ENCODE measurements at places on chromosomes 5 and 9.

GRCh38 chr9:110191615-110192014 lies 16.3 kb downstream of the C9orf152 start:
- DNase-seq = no peak

- no peak for DNase-seq
Observed at GRCh38 chr5:38789134-38789533, 56.7 kb upstream of the OSMR start.

GRCh38 chr5:143016777-143017516 lies 246.8 kb downstream of the ARHGAP26 start:
- DNase-seq = no peak

DNA sequence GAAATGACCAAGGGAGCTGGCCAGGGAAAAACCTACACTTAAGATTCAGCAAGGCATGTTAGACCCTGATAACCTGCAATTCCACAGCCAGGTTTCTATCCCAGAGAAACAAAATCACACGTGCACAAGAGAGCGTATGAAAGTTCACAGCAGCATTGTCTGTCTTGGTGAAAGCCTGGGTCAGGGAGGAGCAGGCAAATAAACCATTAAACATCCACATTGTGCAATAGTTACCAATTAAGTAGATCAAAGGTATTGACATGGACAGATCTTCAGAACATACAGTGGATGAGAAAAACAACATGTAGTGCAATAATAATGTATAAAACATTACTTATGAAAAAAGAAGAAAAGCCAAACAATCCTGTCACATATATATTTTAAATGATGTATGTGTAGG lies 15.9 kb upstream of the GPX3 start:
- no peak for DNase-seq

- no peak for DNase-seq
Observed at GRCh38 chr5:141915881-141916336, 7.8 kb upstream of the DELE1 start.

DNA sequence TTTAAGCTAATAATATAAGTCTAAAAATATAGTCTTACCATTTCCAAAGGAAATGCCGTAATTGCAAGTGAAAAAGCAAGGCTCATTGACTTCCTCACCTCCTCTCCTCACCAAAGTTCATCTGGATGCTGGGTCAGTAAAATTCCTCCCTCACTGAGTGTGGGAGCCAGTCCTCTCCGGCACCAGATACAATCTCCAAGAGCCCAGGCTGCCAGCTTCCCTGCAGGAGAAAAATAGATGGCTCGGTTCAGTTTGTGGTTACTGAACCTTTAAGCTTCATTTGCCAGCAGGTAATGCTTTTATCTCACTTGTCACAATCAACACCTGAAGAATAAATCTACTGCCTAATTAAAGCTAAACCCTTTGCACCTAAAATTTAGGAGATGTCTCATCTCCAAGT lies 115.3 kb upstream of the VLDLR start:
- DNase-seq = no peak

- no peak for DNase-seq
Observed at GRCh38 chr9:114456929-114457328, 48.3 kb downstream of the WHRN start.

GRCh38 chr9:95305770-95306492 lies 11.6 kb downstream of the FANCC start:
- no peak for DNase-seq

DNA sequence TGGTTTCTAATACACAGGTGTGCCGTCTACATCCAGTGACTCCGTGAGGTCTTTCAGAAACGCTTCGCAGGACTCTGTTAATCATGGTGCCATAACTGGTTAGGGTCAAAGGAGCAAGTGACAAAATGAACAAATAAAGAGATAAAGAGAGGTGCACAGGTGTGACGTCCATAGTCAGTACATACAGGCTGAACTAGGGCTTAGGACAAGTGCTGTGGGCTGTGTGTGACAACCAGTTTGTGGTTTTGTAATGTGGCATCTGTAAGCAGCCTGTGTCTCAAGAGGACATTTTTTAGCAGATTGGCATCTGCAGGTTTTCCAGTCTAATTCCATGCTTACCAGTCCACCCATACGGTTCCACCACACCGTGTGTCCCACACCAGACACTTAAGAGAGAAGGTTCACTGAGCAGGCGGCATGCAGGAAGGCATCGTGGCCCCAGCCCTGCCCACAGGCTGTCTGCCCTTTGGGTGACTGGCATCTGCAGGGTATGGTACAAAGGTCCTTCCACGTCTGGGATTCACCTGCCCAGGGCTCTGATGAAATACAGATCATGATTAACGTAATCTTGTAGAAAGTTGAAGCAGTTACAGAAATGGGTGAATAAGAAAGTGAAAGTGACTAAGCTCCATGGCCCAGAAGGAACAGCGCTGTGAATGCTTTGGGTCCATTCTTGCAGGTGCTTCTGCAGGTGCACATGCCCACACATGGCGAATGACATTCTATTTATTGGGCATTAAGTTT lies 26.9 kb downstream of the SRD5A1 start:
- DNase-seq = no peak

DNA sequence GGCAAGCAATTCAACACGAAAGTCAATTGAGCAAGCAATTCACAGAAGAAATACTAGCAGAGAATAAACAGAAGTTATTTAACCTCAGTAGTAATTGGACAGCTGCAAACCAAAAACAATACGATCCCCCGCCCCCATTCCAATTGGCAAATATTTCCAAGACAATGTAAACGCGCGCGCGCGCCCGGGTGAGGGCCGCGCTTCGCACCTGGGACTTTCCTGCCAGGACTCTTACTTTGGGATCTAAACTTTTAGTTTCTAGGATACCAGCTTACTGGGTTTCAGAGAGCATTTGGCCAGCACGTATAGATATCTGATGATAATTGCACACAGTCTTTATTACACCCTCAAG lies 8.6 kb downstream of the RUFY1 start:
- DNase-seq = no peak

DNA sequence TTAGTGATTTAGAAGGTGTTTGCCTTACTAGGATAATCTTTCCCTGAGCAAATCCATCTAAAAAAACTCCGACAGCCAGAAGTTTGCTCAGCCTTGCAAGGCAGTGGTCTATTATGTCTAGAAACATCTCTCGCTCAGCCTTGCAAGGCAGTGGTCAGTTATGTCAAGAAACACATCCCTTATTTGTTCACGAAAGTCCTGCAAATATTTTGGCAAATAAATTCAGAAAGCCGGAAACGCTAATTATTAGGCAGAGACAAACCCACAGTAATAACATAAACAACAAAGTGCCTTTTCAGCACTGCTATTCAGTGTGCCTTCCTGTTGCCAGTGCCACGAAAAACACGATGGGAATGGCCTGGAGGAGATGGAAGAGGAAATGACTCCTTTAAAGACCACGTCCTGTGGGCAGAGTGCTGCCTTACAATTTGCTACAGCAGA lies 184.5 kb downstream of the GNAQ start:
- DNase-seq = no peak

- no peak for DNase-seq
Observed at GRCh38 chr9:94908011-94908563, 181.6 kb downstream of the AOPEP start.

- no peak for DNase-seq
Observed at GRCh38 chr9:27800159-27800558, 226.9 kb upstream of the C9orf72 start.

GRCh38 chr9:5563886-5564285 lies 53.6 kb downstream of the PDCD1LG2 start:
- no peak for DNase-seq

DNA sequence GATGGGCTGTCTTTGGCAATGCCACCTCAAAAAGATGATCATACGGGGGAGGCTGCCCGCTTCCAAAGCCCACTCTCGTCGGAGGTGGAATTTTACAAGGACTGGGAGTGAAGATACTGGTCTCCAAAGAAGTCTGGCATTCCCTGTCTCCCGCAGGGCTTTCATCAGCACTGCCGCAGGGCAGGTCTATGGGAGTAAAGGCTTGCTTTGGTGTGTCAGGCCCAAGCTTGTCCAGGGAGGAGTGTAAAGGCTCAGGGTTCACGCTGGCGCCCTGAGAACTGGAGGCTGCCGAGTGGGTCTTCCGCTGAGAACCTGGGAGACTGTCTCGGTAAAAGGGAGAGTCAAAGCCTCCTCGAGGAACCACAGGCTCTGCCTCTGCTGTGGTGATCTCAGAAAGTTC lies 27.0 kb downstream of the SPACA9 start:
- no peak for DNase-seq

GRCh38 chr9:89721971-89722530 lies 117.2 kb downstream of the GADD45G start:
- no peak for DNase-seq

DNA sequence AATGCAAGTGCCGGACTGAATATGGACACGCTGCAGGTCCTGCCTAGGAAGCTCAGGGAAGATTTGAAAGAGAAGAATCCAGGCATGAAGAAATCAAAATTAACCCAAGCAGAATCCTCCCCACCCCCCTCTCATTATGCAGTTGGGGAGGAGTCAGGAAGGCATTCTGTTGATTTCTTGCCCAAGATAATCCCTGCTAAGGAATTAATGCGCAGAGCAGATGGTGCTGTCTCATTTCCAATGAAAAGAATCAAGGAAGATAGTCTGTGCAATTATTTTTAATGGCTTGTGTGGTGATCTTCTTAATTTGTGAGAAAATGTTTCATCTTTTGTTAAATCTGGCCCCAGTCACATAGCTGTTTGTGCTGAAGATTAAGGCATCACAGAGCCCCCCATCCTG lies 145.0 kb downstream of the ZNF462 start:
- no peak for DNase-seq

DNA sequence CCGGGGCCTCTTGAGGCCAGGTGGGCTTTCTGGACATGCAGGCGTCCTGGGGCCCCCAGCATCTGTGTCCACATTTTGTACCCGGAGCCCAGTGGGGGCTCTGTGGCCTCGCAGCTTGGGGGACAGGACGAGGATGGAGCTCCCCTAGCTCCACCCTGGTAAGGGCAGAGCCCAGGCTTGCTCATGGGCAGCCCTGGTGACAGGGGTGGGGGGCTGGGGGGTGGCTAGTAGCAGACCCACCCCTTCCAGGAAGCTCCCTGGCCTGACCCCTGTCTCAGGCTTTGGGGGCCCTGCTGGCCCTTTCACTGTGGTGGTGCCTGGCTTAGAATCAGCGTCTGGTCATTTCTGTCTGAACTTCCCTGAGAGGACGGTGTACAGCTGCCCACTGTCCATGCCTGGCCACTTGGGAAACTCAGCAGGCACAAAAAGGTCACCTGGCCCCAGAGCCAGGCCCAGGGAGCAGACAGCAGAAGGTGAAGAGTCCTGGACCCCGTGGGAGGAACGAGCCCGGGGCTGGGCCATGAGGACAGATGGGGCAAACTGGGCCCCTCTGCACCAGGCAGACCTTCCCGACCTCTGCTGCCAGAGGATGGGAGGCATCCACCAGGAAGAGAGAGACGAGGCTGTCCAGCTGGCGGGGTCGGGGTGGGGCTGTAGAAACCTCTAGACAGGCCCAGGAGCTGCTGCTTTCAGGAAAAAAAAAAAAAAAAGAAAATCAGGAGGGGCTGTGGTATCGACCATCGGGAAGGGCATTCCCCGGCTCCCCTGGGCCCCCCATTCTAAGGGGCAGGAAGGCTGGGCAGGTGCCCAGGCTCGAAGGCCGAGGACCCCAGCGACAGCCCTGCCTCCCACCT lies 52.8 kb downstream of the EXD3 start:
- no peak for DNase-seq

- DNase-seq = no peak
Observed at GRCh38 chr9:126165755-126166154, 160.9 kb upstream of the MVB12B start.

- no peak for DNase-seq
Observed at GRCh38 chr5:165188556-165189175, 1683.2 kb downstream of the MAT2B start.

DNA sequence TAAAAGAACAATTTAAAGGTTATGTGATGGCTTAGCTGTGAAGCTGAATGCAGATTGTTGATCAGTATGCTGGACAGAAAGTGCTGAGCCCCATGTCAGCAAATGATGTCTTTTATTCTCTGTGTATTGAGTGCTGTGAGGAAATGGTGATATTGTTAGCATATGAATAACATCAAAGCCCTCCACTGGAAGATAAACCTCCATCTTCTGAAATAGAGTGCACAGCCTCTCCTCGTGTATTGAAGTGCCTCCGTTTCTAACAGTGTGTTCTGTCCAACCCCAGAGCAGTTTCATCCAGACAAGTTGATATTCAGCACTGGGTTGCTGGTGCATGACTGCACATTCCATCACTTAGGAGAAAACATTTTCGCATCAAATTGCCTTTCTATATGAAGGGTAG lies 242.9 kb downstream of the CSNK1G3 start:
- DNase-seq = no peak

DNA sequence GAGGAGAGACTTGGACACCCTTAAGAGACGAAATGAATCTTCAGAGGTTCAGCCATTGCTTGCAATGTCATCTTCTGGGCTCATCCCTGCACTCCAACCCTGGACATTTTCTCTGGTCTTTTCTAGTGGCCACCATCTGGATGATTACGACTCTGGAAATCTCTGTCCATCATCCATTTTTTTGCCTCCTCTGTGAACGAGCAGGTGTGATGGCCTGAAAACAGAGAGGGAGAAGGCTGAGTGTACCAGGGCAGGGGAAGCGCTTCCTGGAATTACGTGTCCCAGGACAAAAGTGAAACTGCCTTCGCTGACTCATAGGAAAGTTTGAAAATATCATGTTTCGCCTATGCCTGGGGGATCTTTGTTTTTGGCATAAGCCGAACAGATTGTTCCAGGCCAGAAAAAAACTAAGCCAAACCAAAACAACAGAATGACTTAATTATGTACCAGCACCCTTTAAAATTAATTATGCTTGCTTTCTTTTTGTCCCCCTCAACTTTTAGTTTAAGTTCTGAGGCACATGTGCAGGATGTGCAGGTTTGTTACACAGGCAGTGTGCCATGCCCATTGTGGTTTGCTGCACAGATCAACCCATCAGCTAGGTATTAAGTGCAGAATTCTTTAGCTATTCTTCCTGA lies 31.9 kb downstream of the ANKRD33B start:
- no peak for DNase-seq

GRCh38 chr5:10505517-10506095 lies 58.3 kb upstream of the ANKRD33B start:
- DNase-seq = no peak

- no peak for DNase-seq
Observed at GRCh38 chr5:173055722-173055982, 500 bp upstream of the CREBRF start.

GRCh38 chr9:98280574-98280973 lies 25.1 kb upstream of the TBC1D2 start:
- no peak for DNase-seq

- no peak for DNase-seq
Observed at GRCh38 chr5:135254183-135254582, 144.8 kb downstream of the MACROH2A1 start.

- no peak for DNase-seq
Observed at GRCh38 chr5:32934529-32934928, 223.4 kb downstream of the NPR3 start.

DNA sequence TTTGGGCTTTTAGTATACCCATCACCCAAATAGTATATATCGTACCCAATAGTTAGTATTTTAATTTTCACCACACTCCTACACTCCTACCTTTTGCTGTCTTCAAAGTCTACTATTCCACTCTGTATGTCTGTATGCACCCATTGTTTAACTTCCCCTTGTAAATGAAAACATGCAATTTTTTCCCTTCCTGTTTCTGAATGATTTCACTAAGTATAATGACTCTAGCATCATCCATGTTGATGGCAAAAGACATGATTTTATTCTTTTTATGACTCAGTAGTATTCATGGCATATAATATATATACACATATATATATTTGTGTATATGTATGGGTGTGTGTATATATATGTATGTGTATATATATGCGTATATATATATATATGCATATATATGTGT lies 63.1 kb upstream of the FAM174A start:
- DNase-seq = no peak

Measured in activated naive CD8-positive, alpha-beta T cell treated with anti-CD3 and anti-CD28 coated beads, Interleukin-2, amount 50 U/mL, for 16 hours (primary cell).